WTC11 (cell line): ENCODE measurements at places on chromosomes 1 and 21.

DNA sequence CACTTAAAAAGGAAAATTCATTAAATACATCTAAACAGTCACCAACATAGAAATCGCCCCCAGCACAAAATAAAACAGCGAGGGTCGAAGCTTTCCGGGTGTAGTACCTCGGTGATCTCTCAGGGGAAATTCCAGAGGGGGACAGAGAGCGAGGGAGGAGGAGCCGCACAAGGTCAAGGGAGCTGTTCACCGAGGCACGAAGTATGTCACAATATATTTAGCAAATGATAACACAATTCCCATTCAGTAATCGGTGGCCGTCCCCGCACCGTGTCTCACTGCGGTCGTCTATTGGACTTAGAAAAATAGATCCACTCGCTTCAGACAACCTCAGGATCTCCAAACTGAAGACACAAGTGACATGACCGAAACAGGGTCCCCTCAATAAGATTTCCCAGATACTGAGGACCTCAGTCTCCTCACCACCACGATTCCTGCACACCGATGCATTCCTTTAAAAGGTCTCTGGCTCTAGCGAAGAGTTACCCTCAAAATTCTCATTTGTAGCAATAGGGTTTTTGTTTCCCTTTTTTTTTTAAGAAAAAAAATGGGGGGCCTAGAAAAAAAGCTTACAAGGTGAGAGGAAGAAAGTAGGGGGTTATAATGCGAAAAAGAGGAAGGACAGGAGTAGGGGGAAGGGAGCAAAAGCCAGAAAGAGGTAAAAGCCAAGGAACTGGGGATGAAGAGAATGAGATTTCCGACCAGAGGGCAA, 1.1 kb downstream of the LPGAT1 start:
- H3K4me3 ChIP-seq: peak overlapping the region; percentile 84
- no peak overlapping the region for H3K27ac ChIP-seq
- H3K4me1 ChIP-seq: peaks cover 12% of the 10 kb centered on the region
- DNase-seq: peak; percentile 43
- no peaks in the 10 kb centered on the region for H3K36me3 ChIP-seq
- peaks cover 18% of the 10 kb centered on the region for H3K27me3 ChIP-seq

DNA sequence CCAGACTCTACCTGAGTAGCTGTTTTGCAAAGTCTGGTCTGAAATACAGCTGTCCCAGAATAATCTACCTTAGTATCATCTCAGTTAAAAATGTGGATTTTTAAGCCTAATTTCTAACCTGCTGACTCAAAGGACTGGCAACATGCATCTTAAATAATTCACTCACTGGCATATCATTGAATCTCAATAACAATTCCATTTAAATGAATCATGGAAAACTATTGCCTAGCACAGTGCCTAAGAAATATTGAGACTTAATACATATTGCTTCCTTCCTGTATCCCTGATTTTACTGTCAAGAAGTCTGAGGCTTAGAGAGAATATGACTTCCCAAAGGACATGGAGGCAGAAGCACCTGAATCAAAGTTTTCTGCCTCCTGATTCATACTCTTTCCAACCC, 3.1 kb downstream of the CCDC190 start:
- no peak overlapping the region for H3K27ac ChIP-seq
- H3K4me1 ChIP-seq: no peaks in the 10 kb centered on the region; the same call in 1 of the 2 replicates
- DNase-seq: no peak

- DNase-seq: no peak
- H3K4me1 ChIP-seq: peaks cover 32% of the 10 kb centered on the region
- H3K36me3 ChIP-seq: no peaks in the 10 kb centered on the region
These were observed 64.9 kb upstream of the SYT6 start for GRCh38 chr1:114218361-114219171.

- peaks cover 29% of the 10 kb centered on the region for H3K4me1 ChIP-seq
- no peak for DNase-seq
- H3K27me3 ChIP-seq: peaks cover 17% of the 10 kb centered on the region
- peak overlapping the region; percentile 73 for H3K4me3 ChIP-seq
- H3K36me3 ChIP-seq: no peaks in the 10 kb centered on the region
These were observed 3.8 kb downstream of the MXRA8 start for GRCh38 chr1:1354271-1355247.

DNA sequence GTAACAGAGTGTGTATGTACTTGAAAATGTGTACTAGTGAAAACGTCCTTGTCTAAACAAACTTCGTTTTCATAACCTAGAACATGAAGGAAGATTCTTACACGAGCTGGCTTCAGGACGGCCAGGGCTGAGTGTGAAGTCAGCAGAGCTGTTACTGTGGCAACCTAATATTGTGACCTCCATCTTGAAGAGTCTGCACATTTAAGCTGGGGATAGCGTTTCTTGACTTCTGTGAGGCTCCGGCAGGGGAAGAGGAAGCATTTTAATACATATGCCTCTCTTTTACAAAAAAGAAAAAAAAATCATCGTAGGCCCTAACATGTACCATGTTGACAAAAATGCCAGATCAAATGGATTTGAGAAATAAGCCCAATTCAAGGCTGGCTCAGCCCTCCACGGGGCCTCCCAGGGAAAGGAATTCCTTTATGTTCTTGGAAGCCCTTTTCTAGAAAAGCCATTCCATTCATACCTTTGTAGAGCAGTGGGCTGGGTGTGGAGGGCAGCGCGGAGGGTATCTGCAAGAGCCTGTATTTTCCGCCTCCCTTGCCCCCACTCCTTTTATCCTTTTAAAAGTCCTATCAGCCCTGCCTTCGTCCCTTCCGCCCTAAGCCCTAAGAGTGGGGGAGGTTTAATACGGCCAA, 51.1 kb downstream of the SIM2 start:
- H3K27me3 ChIP-seq: peaks cover 37% of the 10 kb centered on the region
- H3K4me1 ChIP-seq: peaks cover 57% of the 10 kb centered on the region
- no peaks in the 10 kb centered on the region for H3K36me3 ChIP-seq
- H3K4me3 ChIP-seq: peak overlapping the region; percentile 46
- peak overlapping the region; percentile 99 for H3K27ac ChIP-seq

DNA sequence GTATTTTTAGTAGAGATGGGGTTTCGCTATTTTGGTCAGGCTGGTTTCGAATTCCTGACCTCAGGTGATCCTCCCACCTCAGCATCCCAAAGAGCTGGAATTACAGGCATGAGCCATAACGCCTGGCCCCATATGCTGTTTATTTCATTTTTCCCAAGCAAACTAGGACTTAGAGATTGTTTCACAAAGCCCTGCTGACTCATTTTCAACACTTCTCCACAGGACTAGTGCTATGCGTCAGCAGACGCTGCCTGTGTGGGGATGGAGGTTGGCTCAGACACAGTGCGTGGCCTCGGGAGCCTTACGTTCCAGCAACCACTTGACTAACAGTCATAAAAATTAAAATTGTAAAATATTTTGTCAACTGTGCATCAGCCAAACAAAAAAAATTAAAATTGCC, 22.7 kb downstream of the PKNOX1 start:
- H3K27ac ChIP-seq: no peak overlapping the region
- no peaks in the 10 kb centered on the region; the same call in 1 of the 2 replicates for H3K27me3 ChIP-seq
- no peak overlapping the region for H3K4me3 ChIP-seq
- peaks cover 46% of the 10 kb centered on the region for H3K36me3 ChIP-seq
- peaks cover 15% of the 10 kb centered on the region for H3K4me1 ChIP-seq

GRCh38 chr1:158793604-158794003, 12.6 kb upstream of the OR6N2 start:
- no peak overlapping the region for H3K27ac ChIP-seq
- peak; percentile 58 for DNase-seq
- H3K4me1 ChIP-seq: peaks cover 12% of the 10 kb centered on the region
- no peaks in the 10 kb centered on the region for H3K27me3 ChIP-seq
- no peak overlapping the region for H3K4me3 ChIP-seq

DNA sequence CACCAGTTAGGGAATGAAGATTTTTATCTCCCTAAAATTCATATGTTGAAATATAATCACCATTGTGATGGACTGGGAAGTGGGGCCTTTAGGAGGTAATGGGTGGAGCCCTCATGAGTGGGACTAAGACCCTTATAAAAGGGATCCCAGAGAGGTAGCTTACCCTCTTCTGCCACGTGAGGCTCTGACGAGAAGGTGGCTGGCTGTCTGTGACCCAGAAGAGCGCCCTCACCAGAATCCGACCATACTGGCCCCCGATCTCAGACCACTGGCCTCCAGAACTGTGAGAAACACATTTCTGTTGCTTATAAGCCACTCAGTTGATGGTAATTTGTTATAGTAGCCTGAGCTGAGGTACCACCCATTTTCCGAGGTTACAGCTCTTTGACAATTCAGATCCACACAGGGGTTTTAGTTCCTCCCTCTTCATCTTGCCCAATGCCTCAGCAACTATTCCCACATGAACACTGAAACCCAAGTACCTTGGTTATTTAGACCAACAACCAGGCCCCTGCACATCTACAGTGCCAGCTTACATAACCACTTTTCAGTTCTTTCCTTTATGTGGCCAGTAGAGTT, 27.6 kb upstream of the HUNK start:
- no peak overlapping the region for H3K27ac ChIP-seq
- no peak for DNase-seq
- H3K27me3 ChIP-seq: no peaks in the 10 kb centered on the region; the same call in 1 of the 2 replicates
- H3K36me3 ChIP-seq: no peaks in the 10 kb centered on the region
- no peak overlapping the region for H3K4me3 ChIP-seq

DNA sequence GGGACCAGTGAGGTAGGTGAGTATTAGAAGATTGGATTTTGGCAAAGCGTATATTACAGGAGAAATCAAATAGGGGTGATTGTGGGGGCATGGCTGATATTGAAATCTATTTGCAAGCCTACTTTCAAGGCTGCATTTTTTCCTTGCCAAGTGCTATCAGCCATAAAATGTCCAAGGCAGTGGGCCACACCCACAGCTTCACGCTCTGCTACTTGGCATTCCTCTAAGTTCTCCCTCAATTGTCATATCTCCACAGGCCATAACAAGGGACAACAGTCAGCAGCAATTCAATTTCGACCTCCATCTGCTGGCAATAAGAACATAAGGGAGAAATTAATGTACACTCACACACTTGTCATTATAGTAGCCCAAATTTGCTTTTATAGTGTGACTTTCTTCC, 667.1 kb upstream of the PKN2 start:
- peaks cover 2% of the 10 kb centered on the region for H3K4me1 ChIP-seq
- no peak for DNase-seq
- no peaks in the 10 kb centered on the region for H3K27me3 ChIP-seq
- H3K36me3 ChIP-seq: no peaks in the 10 kb centered on the region

GRCh38 chr1:36906555-36906954, 127.8 kb downstream of the GRIK3 start:
- no peaks in the 10 kb centered on the region for H3K36me3 ChIP-seq
- H3K27ac ChIP-seq: no peak overlapping the region
- H3K4me1 ChIP-seq: 0 out of 2 replicates have a peak, but pooled peaks cover 3% of the 10 kb centered on the region
- H3K27me3 ChIP-seq: no peaks in the 10 kb centered on the region

DNA sequence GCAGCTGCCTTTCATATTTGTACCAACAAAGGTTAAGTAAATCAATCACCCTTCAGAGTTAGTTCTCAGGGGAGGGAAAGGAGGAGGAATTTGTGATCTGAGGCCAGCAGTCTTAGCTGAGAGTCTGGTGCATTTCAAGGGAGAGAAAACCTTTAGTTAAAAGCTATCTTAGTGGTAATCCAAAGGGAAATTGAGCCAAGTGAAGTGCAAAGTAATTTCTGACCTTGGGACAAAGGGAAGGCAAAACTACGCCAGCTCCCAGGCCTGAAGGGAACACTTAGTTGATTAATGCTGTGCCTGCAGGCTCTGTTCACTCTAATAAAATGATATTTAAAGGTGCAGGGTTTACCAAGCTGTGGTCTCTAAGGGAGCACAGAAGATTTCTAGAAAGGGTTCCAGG, 23.1 kb upstream of the FMOD start:
- DNase-seq: no peak
- no peaks in the 10 kb centered on the region for H3K36me3 ChIP-seq
- H3K27ac ChIP-seq: no peak overlapping the region
- no peaks in the 10 kb centered on the region for H3K4me1 ChIP-seq
- H3K27me3 ChIP-seq: peaks cover 5% of the 10 kb centered on the region

GRCh38 chr1:181482521-181483284, 614 bp upstream of the CACNA1E start:
- peaks cover 82% of the 10 kb centered on the region for H3K27me3 ChIP-seq
- H3K4me1 ChIP-seq: peaks cover 36% of the 10 kb centered on the region
- peak; percentile 76 for DNase-seq
- no peak overlapping the region for H3K27ac ChIP-seq
- H3K36me3 ChIP-seq: no peaks in the 10 kb centered on the region
- H3K4me3 ChIP-seq: peak overlapping the region; percentile 77

GRCh38 chr1:215055281-215055935, 27.1 kb upstream of the KCNK2 start:
- peak overlapping the region; percentile 79 for H3K27ac ChIP-seq
- DNase-seq: no peak
